ENCODE measurements at places on chromosomes 1 and 21.

- DNase-seq: no peak
These were observed 35.8 kb downstream of the VANGL1 start for GRCh38 chr1:115677565-115677964.

DNA sequence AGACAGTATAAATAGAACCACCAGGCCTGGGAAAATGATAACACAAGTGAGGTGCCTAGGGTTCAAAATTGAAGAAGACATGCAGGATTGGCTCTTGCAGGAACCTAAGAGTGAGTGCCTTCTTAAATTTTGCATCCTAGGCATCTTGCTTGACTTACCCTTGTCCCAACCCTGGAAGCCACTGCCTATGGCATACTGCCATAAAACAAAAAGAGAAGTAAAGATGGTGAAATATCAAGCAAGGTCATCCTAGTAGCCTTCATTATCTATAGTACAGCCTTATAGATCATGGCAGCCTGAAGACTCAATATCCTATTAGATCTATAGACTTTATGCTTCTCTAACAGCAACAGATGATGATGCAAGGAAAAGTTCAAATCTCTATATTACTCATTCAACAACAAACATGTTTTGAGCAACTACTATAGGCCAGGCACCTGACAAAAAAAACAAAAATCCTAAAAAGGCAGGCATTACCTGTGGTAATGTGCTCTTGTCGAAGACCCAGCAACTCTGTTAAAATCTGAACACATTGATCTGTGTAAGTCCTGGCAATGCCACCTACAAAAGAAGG is 6.3 kb downstream of the AP4B1 start:
- DNase-seq: no peak

- DNase-seq: no peak
These were observed 760.2 kb downstream of the PLA2G4A start for GRCh38 chr1:187588917-187589316.

DNA sequence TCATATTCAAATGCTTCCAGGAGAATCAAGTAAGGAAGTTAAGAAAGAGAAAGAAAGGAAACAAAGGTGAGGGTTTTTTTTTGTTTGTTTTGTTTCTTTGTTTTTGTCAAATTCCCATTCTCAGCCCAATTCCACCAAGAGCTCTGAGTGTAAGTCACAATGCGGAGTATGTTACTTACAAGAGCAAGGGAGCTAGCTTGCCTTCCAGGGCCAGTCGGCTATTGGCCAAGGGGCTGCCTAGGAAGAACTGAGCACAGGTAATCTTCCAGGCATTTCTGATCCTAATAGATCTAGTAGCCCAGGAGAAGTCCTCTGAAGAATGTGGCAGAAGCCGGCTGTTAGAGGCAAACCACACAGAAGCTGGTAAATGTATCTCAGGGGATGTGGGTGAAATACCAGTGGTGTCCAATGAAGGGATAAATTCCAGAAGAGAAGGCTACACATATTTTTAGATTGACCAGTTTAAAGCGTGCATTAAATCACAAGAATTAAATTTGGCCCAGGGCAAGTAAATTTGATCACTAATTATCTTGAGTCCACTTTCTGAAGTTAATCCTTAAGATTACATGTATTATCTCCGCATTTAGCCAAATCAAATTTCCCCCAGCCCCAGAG is 239.6 kb upstream of the ADAMTS5 start:
- no peak for DNase-seq

DNA sequence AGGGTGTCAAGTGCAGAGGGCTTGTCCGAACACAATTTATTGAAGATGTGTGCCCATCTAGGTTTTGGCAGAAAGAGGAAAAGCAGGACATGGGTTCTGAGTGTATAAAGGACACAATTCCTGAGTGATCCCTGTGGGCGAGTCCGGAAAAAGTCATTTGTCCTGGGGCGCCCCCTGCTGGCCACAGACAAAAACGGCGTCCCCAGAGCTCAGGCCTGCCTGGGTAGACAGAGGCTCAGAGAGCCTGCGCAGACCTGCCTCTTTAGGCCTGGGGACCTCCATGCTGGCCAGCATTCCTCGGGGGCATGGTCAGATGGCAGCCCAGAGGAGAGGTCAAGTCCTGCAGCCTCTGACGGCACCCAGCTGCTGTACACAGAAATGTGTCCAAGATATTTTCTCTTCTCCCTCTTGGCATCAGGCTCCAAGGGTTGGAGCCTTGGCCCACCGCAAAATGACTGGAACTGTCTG is 65.5 kb upstream of the LRP8 start:
- DNase-seq: peak; percentile 53

GRCh38 chr1:159829822-159830465 is 3.3 kb downstream of the SLAMF8 start:
- no peak for DNase-seq

- DNase-seq: peak; percentile 20
These were observed 668 bp downstream of the RNF11 start for GRCh38 chr1:51236531-51237350.

DNA sequence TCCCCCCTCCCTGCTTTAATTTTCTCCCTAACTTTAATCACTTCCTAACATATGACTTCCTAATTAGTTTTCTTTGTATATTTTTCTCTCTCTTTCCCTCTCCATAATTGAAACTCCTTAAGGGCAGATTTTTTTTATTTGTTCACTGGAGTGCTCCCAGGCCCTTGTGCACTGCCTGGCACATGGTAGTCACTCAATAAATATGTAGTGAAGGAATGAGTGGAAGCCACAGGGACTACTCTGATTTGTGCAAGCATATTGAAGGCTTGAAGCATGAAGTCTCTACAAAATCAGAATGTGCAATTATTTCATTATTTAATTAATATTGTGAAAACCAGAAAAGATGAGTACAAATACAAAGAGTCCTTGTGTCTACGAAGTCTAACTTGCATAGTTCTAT is 41.5 kb downstream of the SNX7 start:
- no peak for DNase-seq

DNA sequence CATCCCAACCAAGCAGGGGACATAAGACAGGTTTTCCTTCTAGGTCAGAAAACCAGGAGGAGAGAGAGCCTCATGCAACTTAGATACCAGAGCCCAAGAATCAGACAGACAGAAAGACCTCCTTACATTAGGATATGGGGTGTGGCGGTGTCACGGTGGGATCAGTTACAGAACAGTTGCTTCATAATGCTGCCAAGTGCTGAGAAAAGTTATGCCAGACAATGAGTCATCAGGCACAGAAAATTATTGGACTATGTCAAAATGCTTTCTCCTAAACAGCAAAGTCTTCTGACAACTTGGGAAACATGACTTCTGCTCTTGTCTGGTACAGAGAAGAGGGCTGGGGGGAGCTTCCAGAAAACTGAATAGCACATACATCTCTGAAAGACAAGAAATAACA is 1120.2 kb upstream of the TMPRSS15 start:
- no peak for DNase-seq

DNA sequence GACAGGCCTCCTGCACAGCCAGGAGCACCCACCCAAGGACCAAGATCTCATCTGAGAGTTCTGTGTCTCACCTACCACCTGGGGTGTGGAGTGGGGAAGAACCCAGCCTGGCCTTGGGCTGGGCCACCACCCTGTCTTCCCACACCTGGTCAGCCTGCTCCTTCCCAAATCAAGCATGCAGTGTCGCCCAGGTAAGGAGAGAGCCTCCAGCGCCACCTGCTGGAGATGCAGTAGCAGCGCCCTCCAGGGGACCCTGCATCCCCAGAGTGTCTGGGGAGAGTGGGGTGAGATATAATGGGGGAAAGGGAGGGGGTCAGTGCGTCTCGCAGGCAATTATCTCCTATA is 32.3 kb downstream of the KIAA2013 start:
- DNase-seq: peak; percentile 32

DNA sequence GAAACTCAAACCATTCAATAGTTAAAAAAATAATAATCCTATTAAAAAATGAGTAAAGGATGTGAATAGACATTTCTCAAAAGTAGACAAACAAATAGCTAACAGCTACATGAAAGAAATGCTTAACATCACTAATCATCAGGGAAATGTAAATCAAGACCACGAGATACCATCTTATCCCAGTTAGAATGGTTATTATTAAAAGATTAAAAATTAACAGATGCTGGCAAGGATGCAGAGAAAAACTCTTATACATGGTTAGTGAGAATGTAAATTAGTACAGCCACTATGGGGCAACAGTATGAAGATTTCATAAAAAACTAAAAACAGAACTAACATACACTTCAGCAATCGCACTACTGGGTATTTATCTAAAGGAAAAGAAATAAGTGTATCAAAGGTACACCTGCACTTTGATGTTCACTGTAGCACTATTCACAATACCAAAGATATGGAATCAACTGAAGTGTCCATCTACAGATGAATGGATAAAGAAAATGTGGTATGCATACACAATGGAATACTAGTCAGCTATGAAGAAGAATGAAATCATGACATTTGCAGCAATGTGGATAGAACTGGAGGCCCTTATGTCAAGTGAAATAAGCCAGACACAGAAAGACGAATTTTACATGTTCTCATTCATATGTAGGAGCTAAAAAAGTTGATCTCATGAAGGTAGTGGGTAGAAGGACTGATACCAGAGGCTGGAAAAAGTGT is 117.9 kb downstream of the ACBD6 start:
- no peak for DNase-seq

DNA sequence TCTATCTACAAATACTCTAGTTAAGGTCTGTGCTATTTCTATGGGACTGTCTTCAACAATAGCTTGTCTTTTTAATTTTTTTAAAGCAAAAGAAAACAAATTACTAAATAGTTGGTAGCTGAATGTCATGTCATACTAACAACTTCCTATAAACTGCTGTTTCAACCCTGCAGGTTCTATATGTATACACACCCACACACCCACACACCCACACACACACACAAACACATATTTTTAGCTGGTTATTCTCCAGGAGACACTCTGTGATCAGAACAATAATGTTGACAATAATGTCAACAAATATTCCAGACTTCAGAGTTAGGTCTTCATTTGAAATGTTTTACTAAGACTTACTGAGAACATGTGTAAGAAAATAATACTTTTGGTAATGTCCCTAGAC is 66.7 kb downstream of the AK5 start:
- DNase-seq: no peak

- DNase-seq: no peak
These were observed 15.4 kb upstream of the WASF2 start for GRCh38 chr1:27505420-27505680.

GRCh38 chr1:156602557-156602993 is 1.3 kb upstream of the GPATCH4 start:
- no peak for DNase-seq

DNA sequence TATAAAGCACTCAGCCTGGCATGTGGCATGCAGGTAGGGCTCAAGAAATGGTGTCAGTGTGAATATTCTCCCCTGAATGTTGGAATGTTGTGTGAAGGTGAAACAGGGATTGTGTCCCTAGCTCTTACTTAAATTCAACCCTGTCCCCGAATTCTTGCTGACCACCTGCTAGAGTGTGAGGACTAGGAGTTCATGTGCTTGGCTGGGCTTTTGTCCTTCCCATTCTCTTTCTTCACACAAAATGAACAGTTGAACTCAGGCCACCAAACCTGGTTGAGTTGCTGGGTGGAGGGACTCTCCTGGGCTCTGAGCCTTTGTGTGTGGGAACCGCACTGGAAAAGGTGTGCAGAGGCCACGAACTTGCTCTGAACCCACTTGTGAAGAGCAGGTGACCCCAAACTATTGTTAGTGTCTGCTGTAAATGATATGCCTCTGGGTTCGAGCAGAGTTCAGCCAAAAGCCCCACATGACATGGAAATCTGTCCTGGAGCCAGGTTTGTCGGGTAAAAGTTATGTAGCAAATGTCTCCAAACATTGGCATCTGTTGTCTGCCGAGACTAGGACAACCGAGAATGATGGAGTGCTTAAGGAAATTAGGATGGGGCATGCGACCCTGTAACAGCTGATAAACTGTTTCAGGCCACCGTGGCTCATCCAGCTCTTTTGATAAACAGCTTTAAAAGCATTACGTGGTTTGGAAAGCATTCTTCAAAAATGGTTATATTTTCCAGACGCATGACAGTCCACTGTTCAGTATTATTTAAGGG is 144.2 kb downstream of the DHRS3 start:
- no peak for DNase-seq

GRCh38 chr1:221858818-221859611 is 117.1 kb upstream of the DUSP10 start:
- no peak for DNase-seq

GRCh38 chr1:207745285-207745684 is 6.6 kb upstream of the CD46 start:
- DNase-seq: no peak

DNA sequence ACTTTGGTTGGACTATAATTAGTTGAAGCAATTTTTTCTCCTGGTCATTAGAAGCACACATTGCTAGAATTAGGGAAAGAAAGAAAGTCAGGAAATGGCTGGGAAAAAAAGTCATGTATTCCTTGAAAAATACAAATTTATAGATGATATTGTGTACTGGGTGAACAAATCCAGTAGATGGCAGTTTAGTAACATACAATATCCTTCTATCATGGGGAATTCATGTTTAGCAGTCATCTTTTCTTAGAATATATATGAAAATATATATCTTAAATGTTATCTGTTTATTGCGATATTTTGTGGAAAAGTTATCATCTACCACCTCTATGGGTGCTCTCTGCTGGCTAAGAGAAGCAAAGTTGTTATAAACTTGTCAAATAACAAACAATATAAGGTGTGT is 13.1 kb upstream of the ZRANB2 start:
- DNase-seq: no peak

DNA sequence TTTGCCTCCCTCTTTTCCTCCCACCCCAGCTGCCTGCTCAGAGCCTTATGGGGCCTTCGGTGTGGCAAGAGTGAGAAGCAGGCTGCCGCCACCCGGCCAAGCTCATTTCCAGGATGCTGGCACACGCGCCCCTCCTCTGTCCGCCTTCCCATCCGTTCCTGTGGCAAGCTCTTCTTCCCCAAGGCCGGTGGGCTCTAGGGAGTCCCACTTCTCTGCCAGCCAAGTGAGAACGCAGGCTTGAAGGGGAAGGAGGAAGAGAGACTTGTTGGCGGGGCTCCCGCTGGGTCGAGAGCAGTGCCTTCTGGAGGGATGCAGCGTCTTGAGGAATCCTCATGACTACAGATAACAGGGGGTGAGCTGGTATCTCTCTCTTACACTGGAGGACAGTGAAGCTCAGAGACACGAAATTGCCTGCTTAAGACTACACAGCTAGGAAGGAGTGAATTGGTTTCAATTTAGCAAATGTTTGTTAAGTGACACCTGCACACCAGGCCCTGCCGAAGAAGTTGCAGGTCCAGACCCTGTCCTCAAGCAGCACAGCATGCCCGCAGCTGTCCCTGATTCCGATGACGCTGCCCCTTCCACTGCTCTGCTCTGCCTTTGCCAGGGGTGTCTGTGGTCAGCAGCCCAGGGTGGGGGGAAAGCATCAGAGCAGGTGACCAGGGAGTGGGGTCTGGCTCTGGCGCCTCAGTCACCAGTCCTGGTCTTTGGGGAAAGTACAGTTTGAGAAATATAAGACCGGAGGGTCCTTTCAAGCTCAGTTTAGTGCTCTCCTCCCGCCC is 40.1 kb upstream of the FOXO6 start:
- DNase-seq: no peak

DNA sequence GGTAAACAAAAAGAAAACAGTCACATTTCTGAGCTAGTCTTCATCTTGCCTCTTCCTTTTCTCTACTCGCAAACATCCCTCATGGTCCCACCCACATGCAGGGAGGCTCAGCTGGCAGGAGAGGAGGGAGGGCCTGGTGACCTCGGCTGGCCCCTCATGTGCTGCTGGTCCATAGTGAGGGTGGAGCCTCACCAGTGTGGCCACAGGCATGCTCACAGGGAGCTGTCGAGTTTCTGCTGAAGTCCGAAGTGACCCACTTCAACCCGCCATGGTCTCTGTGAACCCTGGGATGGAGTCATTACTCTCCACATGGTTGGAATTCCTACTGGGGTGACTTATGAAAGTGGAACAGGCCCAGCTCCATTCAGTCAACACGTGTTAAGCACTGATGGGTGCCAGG is 253.4 kb downstream of the RHOU start:
- DNase-seq: no peak

Measured in stimulated activated CD8-positive, alpha-beta memory T cell treated with anti-CD3 and anti-CD28 coated beads, Interleukin-2, amount 100 ng/mL, for 1 hour (primary cell).